ENCODE measurements at places on chromosomes 2 and 18.
A peak's percentile ranks its signal among the peaks of the same experiment; 100 is the strongest.

DNA sequence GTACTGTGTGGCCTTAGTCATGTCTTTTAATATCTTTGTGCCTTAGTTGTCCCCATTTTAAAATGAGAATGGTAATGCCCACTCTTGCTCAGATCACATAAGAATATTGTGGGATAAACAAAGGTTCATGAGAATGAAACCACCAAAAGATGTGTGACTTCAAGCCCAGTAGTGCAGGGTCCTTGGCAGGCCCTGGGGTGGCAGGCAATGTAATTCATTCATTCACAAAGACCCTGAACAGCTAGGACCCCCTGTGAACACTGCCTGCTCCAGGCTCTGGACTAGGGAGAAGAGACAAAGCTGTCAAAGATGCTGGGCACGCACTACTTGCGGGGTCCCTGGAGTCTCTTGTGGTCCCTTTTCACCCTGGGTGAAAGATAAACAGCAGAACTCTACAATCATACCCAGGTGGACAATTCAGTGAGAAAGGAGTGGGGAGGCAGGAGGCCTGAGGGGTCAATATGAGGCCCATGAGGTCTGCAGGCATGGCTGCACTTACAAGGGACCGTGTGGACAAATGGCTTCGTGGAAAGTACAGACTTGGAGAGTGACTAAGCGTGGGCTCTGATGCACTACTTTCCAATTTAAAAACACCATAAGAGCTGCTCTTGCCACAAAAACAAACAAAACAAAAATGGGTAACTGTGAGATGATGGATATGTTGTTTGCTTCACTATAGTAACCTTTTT lies 136.1 kb downstream of the SMAD7 start:
- no peak for DNase-seq

DNA sequence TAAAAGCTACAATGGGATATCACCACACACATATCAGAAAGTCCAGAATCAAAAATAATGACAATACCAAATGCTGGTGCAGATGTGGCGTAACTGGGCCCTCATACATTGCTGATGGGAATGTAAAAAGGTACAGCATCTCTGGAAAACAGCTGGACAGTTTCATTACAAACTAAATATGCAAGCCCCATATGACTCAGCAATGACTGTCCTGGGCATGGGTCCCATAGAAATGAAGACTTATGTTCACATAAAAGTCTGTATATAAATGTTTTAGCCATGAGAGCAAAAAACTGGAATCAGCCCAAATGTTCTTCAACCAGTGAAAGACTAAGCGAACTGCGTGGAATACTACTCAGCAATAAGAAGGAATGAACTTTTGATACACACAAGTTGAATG lies 56.7 kb downstream of the ALPK2 start:
- DNase-seq, result no peak

- DNase-seq, result no peak
Measured at GRCh38 chr18:70461323-70462077, 172.7 kb downstream of the SOCS6 start.

GRCh38 chr2:129656081-129656598 lies 323.3 kb upstream of the RAB6C start:
- DNase-seq, result no peak

DNA sequence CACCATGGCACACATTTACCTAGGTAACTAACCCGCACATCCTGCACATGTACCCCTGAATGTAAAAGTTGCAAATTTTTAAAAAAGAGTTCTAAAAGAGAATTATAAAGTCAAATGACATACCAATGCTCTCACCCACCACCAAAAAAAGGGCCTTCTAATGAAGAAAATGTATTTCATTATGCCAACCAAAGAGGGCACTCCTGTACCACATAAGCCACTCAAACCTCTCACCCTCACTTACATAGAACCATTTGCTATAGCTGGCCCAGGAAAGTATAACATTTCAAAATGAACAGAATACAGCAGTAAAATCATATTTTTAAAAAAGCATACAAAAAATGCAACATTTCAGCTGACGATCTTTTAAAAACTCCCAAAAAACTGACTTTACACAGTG lies 241.5 kb upstream of the PKDCC start:
- DNase-seq, result no peak

DNA sequence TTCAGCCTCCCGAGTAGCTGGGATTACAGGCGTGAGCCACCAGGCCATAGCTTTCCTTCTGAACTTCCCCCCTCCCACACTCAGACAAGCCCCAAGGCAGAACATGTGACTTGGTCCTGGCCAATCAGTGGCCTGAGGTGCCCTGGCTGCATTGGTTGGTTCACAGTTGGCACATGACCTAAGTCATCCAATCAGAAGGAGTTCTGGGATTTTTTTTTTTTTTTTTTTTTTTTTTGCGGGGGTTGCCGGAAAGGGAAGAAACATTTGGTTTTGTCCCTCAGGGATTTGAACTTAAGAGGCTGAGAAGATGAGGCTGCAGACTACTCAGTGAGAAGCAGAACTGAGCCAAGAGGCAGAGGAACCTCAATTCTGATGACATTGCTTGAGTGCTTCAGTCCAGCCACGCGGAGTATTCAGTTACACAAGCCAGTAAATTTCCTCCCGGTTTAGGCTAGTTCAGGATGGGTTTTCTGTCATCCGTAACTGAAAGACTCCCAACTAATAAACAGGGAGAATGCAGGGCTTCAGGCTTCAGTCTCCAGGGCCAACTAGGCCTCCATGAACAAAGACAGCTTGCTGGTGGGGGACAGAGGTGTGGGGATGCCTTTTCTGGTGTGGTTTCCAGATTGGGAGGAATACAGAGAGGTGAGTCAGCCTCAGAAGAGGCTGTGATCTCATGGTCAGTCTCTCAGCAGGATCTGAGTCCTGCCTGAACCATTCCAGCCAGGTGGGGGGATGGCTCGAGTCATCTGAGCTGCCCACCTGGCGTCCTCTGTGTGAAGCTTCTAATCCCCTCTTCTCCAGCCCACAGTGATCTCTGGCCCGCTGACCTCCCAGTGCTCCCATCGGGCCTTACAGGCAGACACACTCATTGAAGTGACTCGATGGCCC lies 9.2 kb downstream of the PTMA start:
- no peak for DNase-seq

DNA sequence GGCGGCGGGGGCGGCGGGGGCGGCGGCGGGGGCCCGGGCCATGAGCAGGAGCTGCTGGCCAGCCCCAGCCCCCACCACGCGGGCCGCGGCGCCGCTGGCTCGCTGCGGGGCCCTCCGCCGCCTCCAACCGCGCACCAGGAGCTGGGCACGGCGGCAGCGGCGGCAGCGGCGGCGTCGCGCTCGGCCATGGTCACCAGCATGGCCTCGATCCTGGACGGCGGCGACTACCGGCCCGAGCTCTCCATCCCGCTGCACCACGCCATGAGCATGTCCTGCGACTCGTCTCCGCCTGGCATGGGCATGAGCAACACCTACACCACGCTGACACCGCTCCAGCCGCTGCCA lies 644 bp downstream of the ONECUT2 start:
- no peak for DNase-seq

- no peak for DNase-seq
Measured at GRCh38 chr2:8452979-8453903, 228.6 kb upstream of the ID2 start.

GRCh38 chr2:23486684-23487075 lies 101.7 kb downstream of the KLHL29 start:
- DNase-seq, result no peak

DNA sequence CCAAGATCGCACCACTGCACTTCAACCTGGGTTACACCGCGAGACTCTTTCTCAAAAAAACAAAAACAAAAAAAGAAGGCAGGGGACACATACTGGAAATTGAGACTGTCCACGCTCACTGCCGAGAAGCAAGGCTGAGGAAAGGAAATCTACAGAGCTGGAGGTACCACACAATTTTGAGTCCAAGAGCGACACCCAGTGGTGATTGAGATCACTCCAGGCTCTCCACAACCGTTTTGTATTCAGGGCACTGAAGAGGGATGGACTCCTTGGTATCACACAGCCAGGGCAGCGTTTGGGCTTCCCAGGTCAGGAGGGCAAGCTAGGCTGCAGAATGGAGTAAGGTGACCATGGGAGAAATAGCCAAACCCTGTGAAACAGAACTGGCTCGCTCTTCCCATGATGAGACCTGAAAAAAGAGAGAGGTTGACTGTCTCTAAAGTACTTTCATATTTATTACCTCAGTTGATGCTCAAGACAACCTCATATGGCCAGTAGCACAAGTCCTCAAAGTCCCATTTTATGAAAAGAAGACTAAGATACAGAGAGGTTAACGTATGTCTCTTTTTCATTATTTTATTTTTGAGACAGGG lies 74.5 kb upstream of the YPEL5 start:
- DNase-seq, result peak; percentile 52

DNA sequence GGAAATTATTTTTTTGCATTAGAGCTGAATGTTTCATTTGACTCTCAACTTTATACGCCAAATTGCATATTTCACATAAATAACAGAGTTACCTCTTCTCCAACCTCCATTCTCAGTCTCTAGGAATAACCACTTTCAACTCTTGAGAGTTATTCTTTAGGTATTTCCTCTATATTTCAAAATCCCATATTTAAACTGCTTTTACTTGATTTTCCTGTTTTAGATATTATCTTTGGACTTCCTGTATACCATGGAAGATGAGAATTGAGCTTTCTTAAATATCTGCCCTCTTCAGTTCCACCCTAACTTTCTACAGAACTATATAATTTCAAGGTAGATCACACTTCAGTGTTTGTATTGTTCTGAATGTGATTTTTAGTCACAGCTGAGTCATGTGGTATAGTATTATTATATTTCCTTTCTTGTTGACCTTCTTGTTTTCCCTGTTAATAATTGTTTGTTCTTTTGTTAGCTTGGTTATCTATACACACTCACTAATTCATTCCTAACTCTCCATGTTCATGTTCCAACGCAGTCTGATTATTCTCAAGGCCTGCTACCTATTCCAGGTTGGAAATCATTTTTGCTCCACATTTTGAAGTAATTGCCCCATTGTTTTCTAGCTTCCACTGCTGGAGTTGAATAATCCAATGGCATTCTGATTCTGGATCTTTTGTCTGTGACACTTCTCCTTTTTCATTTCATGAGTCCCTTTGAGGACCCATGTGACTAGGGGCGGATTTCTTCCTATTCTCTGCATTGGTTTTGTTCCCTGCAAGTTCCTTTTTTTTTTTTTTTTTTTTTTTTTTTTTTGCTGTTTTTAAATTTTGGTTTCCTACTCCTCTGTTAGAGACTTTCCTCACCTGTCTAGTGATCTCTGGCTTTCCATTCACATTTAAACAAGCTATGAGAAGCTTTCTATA lies 156.8 kb upstream of the RBMS1 start:
- no peak for DNase-seq

GRCh38 chr2:157492189-157492773 lies 48.4 kb upstream of the CYTIP start:
- peak; percentile 48 for DNase-seq

DNA sequence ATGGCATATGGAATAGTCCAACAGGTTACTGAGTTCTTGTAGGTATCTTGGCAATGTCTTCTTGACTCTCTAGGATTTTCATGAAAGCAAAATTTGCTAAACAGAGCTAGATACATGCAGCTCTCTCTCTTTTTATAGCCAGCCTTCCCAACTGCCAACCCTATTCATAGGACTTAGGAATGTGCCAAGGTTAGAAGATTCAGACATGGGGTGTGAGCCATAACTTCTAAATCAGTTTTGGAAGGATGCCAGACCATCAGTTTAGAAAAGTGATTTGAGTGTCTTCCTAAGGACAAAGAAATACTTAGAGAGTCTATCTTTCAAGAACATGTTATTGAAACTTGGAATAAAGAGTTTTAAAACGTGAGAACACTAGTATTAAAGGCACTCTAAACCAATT lies 619.5 kb upstream of the FANCL start:
- DNase-seq, result no peak

- DNase-seq, result no peak
Measured at GRCh38 chr2:181036848-181037603, 56.6 kb downstream of the UBE2E3 start.

GRCh38 chr18:6367208-6367607 lies 47.5 kb downstream of the L3MBTL4 start:
- DNase-seq, result no peak
